ENCODE measurements at places on chromosomes 12 and 14. TPM values are rescaled to one million over a fixed set of nuclear protein-coding genes. Genes with fewer than 3 reads are reported as not detected.

Gene PYGL
- total RNA-seq: 0.63 TPM

Gene PDE3A
- 0.03 TPM for total RNA-seq

Gene MYH6
- total RNA-seq: not detected

Gene OVCH1
- not detected for total RNA-seq

Gene LRP1-AS
- total RNA-seq: not detected

Gene AQP2
- total RNA-seq: not detected

Gene STYK1
- not detected for total RNA-seq

Gene TAS2R7
- not detected for total RNA-seq

Gene OASL
- 51.1 TPM for total RNA-seq

Gene PPP1R13B
- 2.4 TPM for total RNA-seq

Gene HHIPL1
- total RNA-seq: not detected

Gene TPH2
- not detected for total RNA-seq
